Pulmonary artery endothelial cell (primary cell): ENCODE measurements at places on chromosomes 7 and 10. TPM values are rescaled to one million over a fixed set of nuclear protein-coding genes. Genes with fewer than 3 reads are reported as not detected.

The PPP1R3C gene
- total RNA-seq: 1.2 and 2.1 TPM in 2 replicates

The HSPA14 gene
- total RNA-seq: 16.2 and 17.1 TPM in 2 replicates

The SLC26A5 gene
- total RNA-seq: not detected in 2 replicates

The TRIM74 gene
- total RNA-seq: not detected in 2 replicates

The GALNT17 gene
- total RNA-seq: not detected in 2 replicates
